Suprapubic skin (tissue), 4 donors: ENCODE measurements at places on chromosomes 2 and 18. TPM values are rescaled to one million over a fixed set of nuclear protein-coding genes. Genes with fewer than 3 reads are reported as not detected.

The NTSR2 gene
- total RNA-seq, result not detected

The ANKRD30BL gene
- not detected for total RNA-seq

The RAMP1 gene
- 16.1 TPM for total RNA-seq

The DAW1 gene
- total RNA-seq, result 1.1 TPM

The LRRC30 gene
- total RNA-seq, result not detected

The GPR35 gene
- 2.9 TPM for total RNA-seq

The GAL3ST2 gene
- total RNA-seq, result not detected

The SIX2 gene
- 1.2 TPM for total RNA-seq

The IL18R1 gene
- total RNA-seq, result 0.89 TPM

The CIB4 gene
- not detected for total RNA-seq

The ACVR1C gene
- 1.9 TPM for total RNA-seq

The ITGB6 gene
- 4.4 TPM for total RNA-seq

The IL1RN gene
- total RNA-seq, result 147 TPM

The C2orf78 gene
- total RNA-seq, result not detected

DNA sequence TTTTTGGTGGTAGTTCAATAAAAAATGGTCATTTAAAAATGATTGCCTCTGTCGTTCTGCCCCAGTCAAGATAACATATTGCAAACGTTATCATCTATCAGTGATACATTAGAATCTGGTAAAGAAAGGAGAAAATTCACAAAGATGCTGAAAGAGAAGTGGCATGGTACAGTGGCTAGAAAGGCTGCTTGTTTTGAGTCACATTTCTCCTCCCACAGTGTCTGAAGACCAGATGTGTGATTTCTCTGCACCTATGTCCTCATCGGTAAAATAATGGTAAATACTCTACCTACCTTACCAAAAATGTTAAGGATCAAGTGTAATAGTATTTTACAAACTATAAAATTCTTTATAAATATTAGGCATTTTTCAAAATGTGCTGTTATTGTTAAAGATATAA is 76.1 kb upstream of the NOSTRIN start:
- no peak for DNase-seq

DNA sequence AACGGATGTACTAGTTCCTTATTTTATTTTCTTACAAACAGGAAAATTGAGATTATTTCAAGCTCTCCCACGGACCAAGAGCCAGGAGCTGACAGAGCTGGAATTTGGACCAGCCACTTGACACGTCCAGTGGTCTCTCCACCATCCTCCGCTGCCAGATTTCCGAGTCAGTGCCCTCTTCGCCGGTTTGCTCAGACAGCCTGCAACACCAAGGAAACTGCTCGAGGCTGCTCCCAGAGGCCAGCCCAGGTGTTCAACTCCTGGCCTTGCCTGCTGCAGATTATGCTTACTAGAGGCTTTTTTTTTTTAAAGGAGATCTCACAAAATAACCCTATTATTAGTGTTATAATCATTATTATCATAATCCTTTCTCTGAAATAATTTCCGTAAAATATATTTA is 779.8 kb downstream of the RNF144A start:
- DNase-seq, result no peak

DNA sequence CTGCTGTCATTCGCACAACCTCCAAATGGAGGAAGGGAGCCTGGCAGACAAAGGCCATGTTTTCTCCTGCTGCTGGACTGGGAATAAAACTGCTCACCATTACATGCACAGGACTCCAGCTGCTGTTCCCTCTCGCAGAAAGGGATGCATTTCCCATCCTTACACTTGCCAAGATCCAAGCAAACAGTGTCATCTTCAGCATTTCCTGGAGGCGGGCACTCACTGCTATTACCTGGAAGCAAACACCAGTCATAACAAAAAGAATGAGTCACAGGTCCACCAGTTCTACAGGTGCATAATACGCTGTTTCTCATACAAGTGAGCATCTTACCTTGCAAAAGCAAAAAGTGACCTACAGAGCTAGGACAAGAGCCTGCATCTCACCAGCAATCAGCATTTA is 22.7 kb downstream of the IAH1 start:
- DNase-seq, result no peak

DNA sequence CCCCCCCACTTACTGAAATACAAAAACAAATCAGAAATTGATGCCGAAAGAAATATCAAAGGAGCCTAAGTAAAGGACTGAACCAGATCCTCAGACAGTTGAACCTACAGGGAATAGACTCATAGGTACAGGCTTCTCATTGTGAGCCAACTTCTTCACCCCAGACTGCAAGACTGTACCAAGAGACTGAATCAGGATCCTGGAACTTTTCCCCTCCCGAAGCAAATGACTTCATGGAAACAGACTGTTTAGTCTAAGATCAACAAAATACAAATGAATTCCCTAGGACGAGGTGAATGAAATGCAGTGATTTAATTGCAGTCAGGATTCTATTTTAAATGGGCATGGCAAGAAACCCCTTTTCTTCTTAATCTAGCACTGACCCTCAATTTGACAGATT is 53.6 kb upstream of the RNF152 start:
- no peak for DNase-seq

DNA sequence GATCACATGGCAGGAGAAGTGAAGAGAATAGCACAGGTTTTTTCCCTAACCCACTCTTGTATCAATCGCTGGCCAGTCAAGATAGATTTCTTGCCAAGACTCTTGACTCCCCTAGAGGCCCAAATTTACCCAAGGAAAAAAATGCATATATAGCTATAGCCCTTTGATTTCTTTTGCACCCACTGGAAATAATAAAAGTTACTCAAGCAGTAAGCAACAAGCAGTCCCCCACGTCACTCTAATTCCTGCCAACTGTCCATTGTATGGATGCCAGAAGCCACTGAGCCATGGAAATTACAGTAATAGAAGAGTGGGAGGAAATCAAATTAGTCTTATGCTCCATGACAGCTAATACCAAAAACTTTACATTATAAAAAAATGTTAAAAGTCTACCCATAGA is 125.3 kb upstream of the SLC39A10 start:
- no peak for DNase-seq

GRCh38 chr2:219298759-219299371 is 10.3 kb downstream of the PTPRN start:
- DNase-seq, result peak; percentile 91

GRCh38 chr18:8562070-8562469 is 47.2 kb upstream of the RAB12 start:
- DNase-seq, result no peak

DNA sequence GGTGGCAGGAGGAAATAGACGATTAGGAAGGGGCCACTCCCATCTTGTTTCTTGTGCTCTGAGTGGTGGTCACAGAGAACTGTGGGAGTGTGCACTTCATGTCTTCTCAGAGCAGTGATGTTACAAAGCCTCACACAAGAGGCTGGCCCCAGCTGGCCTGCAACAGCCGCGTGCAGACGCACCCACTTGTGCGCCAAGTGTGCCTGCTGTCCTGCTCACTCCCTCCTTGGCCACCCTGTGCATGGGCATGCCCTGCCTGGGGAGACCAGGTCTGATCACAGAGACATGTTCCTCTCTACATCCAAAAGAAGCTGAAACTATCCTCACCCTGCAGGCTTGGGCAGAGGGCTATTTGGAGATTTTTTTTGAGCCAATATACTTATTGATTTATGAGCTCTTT is 108.4 kb downstream of the MRO start:
- DNase-seq, result no peak

DNA sequence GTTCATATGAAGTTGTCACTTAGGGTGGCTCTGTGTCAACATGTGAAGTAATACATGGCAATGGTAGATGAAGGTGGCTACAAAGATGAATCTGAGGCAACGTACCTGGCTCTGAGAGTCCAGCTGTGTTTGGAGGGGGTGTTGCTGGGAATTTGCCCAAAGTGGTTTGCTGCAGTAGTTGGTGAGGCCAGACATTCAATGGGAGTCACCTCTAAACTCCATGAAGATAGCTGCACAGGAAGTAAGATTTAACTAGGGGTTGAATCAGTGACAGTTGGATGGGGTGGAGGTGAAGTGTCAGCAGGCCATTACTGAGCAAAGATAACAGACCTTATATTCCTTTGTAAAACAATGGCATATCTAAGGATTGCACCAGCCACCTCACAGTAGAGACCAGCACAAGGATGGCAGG is 71.8 kb downstream of the NUP35 start:
- no peak for DNase-seq

- DNase-seq, result no peak
Measured at GRCh38 chr2:12099374-12099773, 352.9 kb downstream of the LPIN1 start.

DNA sequence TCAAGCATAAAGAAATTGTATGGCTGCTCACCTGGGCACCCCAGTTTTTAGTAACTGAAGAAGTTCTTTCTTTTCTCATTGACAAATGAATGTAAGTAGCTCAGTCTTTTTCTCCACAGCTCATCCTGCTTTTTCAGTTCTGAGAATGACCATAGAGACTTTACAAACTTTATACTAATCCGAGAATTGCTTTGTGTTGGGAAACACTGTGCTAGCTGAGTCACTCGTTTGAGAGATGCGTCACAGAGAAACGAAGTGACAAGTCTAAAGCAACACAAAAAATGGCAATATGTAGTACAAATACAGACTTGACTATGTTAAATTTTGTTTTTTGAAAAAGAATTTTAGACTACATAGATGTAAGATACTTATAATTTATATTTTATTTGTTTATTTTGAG is 9.0 kb downstream of the LRRTM4 start:
- no peak for DNase-seq

DNA sequence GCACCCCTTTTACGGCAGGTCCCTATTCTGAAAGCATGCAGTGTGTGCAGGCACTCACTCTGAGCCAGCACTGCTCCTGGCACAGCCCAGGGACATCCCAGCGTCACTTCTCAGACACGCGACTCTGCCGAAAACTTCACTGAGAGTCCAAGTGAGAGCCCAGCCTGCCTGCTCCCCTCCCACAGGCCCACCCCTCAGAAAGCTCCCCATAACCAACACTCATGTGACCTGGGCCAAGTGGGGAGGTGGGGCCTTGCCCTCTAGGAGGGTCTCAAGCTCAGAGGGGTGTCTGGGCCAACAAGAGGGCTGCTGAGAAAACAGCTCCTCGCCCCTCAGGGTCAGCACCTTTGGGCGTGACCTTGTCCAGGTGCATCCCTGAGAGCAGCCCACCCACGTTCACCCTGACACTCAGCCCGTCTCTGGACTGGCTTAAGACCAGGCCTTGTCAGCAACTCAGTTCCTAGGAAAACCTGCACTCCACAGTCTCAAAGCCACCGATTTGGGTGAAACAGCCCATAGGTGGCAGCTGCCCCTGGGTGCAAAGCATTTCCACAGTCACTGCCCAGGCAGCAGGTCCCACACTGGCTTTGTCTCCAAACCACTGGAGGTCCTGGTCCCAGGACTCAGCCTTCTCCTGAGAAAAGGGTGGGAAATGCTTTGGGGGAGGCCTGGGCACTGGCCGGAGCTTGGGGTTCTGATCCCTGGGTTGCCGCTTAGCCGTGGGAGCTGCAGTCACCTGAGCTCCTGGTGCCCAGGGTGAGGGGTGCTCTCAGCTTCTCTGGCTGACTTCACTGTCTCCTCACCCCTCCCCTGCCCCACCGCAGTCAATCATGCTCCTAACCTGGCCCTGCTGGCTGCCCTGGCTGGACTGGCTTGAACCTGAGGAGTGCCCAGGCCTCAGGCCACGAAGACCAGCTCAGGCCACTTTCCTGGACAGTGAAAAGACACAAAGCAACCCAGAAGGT is 209.6 kb downstream of the HDAC4 start:
- DNase-seq, result peak; percentile 63

- no peak for DNase-seq
Measured at GRCh38 chr18:4444306-4444705, 10.8 kb downstream of the DLGAP1 start.

DNA sequence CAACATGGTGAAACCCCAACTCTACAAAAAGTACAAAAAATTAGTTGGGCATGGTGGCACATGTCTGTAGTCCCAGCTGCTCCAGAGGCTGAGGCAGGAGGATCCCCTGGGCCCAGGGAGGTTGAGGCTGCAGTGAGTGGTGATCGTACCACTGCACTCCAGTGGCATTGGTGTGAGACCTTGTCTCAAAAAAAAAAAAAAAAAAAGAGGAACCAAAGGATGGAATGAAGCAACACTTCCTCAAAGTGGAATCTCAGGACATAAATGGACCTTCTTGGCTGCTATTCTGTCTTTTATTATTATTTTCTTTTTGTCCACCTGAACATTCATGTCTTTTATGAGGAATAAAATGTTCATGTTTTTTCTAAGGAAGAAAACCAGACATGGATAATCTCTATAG is 13.7 kb downstream of the GEMIN6 start:
- no peak for DNase-seq
